ENCODE measurements at places on chromosomes 5 and 9.

GRCh38 chr9:129649726-129650679 lies 8.1 kb upstream of the ASB6 start:
- DNase-seq: no peak

- no peak for DNase-seq
These were observed 267.3 kb downstream of the MLLT3 start for GRCh38 chr9:20355022-20355421.

GRCh38 chr5:2093859-2094615 lies 211.3 kb upstream of the IRX4 start:
- DNase-seq: no peak

DNA sequence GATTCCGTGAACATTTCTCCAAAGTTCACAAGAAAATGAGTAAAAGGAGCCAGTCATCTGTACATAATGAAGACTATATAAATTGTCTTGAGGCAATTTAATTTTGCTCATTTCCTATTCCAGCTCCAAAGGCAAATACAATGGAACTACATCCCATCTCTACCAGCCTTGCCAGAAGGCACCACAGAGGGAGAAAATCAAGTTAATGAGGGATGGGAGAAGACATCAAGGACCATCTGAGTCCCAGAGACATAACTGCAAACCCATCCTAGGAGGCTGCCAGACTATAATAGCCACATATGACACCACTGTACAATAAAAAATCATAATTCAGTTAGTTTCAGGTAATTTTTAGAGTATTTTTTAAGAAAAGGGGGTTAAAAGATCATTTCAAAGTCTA lies 136.3 kb upstream of the RGMB start:
- no peak for DNase-seq

- no peak for DNase-seq
These were observed 26.3 kb upstream of the PTGER4 start for GRCh38 chr5:40653221-40654022.

GRCh38 chr5:19777363-19777762 lies 210.6 kb downstream of the CDH18 start:
- DNase-seq: no peak

DNA sequence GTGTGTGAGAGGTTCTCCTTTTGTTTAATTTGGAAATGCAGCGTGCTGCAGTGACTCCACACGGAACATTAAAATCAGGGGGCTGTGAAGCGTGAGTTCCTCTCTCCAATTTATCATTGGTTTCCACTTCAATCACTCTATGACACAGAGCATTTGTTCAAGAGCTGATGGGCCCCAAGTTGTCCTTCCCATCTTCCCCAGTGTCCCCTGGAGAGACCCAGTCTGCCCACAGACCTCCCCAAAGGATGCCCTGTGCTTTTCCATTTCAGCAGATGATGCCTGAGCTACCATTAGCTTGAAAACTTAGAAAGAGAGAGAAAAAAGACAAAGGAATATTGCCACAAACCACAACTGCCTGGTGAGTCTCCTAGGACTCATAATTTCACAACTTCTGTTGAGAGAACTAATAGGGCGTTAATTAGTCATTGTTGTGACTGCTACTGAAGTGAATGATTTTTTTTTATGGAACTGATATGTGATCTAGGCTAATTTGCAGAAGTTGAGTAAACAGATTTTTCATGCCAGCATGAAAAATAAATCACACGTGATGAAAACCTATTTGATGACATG lies 772.7 kb downstream of the SEMA5A start:
- no peak for DNase-seq

DNA sequence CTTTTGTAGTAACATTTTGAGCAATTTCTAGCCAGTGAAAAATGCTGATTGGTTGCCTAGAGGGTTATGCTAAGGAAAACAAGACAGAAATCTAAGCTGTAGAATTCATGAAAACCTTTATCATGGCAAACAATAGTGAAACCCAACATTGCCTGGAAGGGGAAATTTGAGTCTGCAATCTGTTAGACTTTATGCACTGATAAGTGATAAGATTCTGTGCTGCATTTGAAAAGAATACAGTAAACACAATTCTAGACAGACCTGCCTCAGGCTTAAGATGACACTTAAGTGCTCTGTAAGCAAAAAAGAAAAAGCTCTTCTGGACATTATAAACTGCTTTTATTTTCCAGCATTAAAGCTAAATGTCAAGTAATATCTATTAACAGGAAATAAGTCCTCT lies 519.3 kb downstream of the ISL1 start:
- DNase-seq: no peak

DNA sequence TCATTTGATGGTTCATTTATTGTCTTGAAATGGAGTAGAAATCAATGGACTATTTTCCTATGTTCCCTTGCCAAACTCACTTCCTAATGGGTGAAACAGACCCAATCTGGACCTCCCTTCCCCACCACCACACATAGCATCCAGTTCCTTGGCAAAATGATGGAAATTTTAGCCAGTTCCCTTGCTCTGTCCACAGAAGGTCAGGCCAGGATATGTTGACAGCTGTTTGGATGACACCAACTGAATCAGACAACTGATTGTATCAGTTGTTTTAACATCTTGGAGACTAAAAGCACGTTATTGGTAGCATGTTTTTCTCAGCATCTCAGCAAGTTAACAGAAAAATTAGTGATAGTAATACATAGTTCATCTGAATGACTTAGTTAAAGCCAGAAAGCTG lies 534.8 kb downstream of the PSAT1 start:
- no peak for DNase-seq

Measured in cortex of kidney (tissue), 1 donor.